Suppressor macrophage (primary cell): ENCODE measurements at places on chromosomes 5 and 9.

GRCh38 chr5:179616002-179616594, 7.4 kb downstream of the HNRNPH1 start:
- DNase-seq: no peak

GRCh38 chr9:26562338-26562737, 330.3 kb downstream of the CAAP1 start:
- DNase-seq: no peak

DNA sequence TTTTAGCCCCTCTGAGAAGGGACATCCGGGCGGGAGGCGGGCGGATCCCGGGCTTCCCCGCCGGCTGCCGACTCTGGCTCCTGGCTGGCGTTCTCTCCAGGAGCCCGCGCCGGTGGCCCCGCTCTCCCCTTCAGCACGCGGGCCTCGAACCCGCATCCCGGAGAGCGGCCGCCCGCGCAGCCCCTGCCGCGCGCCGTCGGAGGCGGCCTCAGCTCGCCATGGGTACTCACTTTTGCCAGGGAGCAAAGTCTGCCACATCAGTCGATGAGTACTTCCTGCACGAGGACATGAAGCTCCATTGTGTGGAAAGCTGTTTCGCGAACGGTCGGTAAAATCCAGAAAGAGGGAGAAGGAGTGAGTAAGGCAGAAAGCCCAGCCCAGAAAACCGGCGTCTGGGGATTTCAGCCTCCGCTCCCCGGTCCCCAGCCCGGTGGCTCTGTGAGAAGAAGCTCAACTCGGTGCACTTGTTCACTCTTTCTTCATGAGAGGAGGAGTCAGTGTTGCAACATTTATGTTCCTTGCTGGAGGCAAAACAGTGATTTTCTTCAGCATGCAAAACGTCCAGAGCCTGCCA, at the start of gene PRLR:
PRLR (minus strand) TSS at position 450 of the 574 bp plus-strand sequence. CDS start 140,867 bp downstream, outside the sequence.
- DNase-seq: peak; percentile 70

GRCh38 chr9:123475407-123475806, 119.4 kb downstream of the CRB2 start:
- DNase-seq: no peak

GRCh38 chr5:146794326-146795029, 84.1 kb downstream of the PPP2R2B start:
- DNase-seq: peak; percentile 9

DNA sequence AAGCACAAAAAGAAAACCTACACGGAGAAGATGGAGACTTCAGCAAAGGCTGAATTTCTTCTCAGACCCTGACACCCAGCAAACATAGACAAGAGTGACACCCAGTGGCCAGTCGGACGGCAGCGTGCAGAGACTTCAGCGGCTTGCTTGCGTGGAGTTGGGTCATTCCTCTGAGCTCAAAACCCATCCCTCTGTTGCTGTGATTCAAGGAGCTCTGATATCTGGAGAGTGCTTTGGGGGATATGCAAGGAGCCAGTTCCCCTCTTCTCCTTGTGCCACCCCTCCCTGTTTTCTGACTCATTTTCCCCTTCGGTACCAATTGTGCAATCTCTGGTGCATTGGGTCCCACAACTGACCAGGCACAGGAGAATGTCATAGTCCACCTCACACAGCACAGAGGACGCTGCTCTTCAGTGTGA, 27.5 kb downstream of the SH3TC2 start:
- DNase-seq: peak; percentile 80

DNA sequence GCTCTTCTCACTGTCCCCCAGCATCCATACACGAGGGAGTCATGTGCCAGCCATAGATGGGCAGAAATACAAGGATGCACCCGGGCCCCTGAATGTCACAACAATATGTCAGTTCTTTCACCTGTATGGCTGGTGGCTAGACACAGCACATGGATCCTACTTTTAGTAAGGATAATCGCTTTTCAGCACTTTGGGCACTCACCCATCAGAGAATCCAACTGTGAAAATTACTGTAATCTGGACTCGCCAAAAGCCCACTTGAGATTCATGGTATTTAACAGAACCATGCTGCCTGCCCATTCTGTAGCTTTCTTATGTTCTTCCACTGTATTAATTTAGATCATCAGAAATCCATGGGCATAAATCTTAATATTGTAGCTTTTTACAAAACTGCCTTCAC, 124.8 kb downstream of the FRMD3 start:
- no peak for DNase-seq

- DNase-seq: no peak
These were observed 108.1 kb downstream of the FBXW11 start for GRCh38 chr5:171898386-171898785.

DNA sequence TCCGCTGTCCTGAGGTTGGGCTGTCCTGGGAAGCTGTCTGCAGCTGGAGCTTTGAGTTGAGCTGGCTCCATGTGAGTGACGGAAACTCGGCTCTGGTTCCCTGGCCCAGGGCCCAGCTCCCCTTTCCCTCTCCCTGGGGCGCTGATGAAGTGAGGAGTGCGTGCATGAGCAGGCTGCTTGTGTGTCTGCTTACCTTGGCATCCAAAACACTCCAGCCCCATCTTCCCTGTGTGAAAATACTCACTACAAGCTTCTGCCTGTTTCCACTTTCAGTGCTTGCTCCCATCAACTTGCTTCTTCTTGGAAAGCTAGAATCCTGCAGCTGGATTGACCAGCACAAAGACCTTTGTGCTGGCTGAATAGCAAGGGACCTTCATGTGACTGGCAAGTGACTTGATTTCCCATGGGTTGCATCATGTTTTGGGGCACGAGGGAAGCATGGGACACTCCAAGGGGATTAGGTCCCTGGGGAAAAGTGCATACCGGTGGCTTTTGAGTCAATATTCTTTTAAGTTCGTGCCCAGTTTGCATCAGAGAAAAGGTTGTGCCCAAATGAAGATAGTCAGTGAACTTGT, 198.1 kb downstream of the GADD45G start:
- no peak for DNase-seq

DNA sequence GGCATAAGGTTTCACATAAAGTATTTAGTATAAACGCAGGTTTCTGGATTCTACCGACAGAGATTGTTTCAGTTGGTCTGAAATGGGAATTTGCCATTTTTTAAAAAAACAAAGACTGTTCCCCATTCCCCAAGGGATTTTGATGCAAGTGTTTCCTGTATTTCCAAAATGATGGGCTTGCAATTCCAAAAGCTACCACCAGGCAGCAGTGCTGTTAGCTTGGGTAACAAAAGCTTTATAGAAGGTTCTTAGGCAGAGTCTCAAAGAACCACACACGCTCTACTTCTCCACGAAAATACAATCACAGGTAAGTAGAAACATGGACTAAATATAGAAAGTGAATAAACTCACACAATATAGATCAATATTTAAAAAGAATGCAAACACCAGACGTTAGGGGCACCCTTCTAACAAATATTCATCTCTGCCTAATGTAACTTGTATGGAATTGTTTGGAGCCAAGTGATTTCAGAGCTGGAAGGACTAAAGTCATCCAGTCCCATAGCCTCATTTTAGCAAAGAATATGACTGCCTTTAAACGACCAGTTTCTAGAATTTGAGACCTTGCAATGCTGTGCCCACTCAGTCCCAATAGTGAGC, 154.3 kb downstream of the SPOCK1 start:
- DNase-seq: peak; percentile 69

DNA sequence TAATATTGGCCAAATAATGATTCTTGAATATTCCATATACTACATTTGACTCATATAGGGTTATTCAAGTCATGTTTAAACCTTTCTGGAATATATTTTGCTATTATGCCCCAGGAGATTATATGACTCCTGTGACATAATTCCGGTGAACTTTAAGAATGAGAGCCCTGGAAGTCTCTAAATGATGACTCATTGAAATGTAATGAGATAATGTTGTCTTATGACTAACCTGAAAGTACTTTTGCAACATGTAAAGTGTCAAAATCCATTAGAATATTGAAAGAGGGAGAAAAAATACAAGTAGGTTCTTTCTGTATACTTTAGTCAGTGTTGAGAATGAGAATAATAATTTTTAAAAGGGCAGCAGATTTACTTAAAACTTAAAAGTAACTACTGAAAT, 830.4 kb downstream of the MAT2B start:
- no peak for DNase-seq

DNA sequence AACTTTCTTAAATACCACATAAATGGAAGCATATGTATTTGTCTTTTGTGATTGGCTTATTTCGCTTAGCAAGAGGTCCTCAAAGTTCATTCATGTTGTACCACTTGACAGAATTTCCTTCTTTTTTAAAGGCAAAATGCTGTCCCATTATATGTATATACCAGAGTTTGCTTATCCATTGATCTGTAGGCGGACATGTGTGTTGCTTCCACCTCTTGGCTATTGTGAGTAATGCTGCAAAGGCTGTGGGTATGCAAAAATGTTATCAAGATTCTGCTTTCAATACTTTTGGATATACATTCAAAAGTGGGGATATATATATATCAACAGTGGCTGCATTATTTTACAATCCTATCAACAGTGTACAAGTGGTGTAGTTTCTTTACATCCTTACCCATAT, 271.0 kb downstream of the PRR16 start:
- DNase-seq: no peak

- DNase-seq: no peak
These were observed 152.0 kb upstream of the SLC28A3 start for GRCh38 chr9:84492366-84493159.

- no peak for DNase-seq
These were observed 626.5 kb upstream of the ZNF608 start for GRCh38 chr5:125372694-125373631.

DNA sequence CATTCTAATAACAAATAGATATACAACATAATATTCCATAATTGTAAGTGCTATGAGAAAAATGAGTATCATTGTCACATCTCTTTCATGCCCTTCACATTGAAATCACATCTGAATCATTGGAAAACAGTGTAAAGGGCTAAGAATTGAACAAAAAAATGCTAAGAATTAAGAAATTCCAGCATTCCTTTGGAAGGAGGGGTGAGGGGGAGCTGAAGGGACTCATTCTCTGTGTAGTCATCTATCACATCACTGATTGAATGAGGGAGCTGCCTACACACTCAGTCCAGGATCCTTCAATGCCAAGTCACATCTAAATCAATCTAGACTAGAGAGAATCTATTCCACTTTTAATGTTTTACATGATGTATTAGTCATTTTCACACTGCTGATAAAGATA, 286.6 kb downstream of the DTWD2 start:
- DNase-seq: no peak

GRCh38 chr9:126965541-126966428, 51.2 kb downstream of the RALGPS1 start:
- peak; percentile 43 for DNase-seq

DNA sequence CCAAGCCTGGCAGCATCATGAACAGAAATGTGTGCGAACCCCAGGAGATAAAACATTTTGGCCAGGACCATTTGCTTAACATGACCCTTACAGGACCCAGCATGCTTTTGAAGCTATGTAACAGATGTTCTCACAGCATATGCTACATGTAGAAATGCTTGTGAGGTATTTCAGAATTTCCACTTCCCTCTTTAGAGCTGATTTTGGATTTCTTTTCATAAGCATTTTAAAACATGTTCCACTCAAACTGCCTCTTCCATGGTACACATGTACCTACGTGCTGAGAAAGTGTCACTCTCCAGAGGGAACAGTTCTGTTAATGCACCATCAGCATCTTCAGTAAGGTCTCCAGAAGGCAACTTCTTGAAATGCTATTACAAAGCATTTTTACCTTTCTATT, 15.7 kb upstream of the TSSK1B start:
- DNase-seq: no peak

DNA sequence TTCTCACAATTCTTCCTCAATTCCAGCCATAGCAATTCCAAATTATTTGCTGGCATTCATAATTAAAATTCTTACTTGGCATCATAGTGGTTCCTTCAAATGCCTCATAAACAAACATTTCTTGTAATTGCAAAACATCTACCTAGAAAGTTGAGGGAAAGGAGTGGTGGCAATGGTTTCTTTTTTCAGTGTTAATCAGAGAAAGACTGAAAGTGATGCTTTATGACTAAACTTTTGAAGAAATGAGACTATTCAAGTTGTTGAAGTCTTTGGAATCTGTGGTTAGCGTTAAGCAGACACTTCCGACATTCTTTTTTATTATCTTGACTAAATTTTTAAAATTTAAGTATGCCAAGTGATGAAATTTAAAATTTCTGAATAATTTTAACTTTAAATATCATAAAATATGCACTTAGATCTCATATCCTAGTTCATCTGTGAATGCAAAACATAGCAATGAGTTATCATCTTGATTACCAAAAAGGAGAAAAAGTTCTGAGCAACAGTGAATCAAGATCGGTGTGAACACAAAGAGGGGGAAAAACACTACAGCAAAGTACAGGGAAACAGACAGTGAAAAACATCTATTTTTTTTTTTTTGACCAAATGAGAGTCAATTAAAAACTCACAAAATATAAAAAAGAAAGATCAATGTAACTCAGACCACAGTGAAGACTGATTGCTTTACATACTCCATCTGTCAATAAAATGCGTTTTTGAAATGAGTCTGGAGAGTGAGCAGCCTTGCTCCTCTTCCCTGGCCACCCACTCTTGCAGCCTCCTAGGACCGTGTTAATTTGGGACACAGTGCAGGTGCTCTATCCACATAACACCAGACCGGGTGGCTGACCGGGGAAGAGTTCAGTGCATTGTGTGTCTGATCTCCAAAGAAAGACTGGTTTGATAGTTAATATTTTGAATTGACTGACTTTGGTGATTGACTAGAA, 20.6 kb upstream of the IL7R start:
- no peak for DNase-seq

- DNase-seq: peak; percentile 55
These were observed 11.8 kb upstream of the HEXB start for GRCh38 chr5:74673011-74673790.

DNA sequence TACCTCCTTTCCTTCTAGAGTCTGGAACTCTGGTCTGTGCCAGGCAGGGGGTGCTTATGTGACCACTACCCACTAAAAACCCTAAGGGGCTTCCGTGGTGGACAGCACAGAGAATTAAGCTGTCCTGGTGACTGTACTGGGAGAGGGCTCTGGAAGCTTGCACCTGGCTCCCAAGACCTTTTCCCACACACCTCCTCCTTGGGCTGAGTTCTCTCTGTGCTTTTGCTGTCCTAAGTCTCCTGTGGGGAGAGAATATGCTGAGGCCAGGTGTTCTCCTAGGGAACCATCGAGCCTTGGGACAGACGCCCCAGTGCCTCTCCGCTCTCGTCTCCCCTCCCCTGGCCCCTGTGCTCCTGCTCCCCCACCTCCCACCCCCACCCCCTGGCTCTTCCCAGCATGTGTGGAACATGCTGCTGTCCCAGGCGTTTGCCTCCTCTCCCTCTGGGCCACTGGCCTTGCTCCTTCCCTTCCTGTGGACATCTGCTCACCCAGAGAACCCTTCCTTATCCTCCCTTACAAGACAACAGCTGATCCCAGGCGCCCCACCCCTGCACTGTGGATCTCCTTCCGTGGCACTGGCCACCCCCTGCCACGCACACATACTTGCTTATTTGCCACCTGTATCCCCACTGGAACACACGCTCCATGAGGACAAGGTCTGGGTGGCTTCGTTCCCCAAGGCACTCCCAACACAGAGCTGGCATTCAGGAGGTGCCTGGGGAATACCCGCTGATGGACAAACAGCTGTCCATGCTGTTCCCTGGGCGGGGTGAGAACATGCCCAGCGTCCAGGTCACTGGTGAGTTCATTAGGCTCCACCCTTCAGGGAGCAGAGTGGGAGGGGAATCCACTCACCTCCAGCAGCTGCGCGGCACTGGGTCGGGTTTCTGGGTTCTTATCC, 83.0 kb downstream of the STK10 start:
- DNase-seq: no peak
